ENCODE measurements at places on chromosomes 6 and 20. TPM values are rescaled to one million over a fixed set of nuclear protein-coding genes. Genes with fewer than 3 reads are reported as not detected.

Gene MYMX
- 2.2 TPM for total RNA-seq

Gene MEI4
- not detected for total RNA-seq

Gene HLA-A
- total RNA-seq, result 625 TPM

Gene NOX3
- total RNA-seq, result not detected

Gene SLC35F1
- not detected for total RNA-seq

Gene PRKN
- total RNA-seq, result 0.93 TPM

Gene MOG
- not detected for total RNA-seq

Gene CDSN
- not detected for total RNA-seq

Gene KIF25
- not detected for total RNA-seq

Gene SLC12A5
- 2.2 TPM for total RNA-seq

Gene TUBB1
- not detected for total RNA-seq

Gene MTFR2
- total RNA-seq, result 6.4 TPM

Gene TXLNB
- 0.73 TPM for total RNA-seq

Gene MAP1LC3A
- total RNA-seq, result 97.0 TPM

Gene NRN1
- total RNA-seq, result 34.5 TPM

Gene C4A
- total RNA-seq, result 1.8 TPM

Gene SLA2
- total RNA-seq, result not detected

Gene GPLD1
- not detected for total RNA-seq

Gene PACSIN1
- total RNA-seq, result not detected

Gene BMP2
- total RNA-seq, result 26.9 TPM

Gene PPIL1
- 33.3 TPM for total RNA-seq

Gene CLVS2
- not detected for total RNA-seq

Gene PPP1R3G
- total RNA-seq, result 1.4 TPM

Gene WDR27
- total RNA-seq, result 70.6 TPM

Gene RGS19
- total RNA-seq, result 32.6 TPM

Gene MYBL2
- total RNA-seq, result 21.4 TPM

Gene NSFL1C
- total RNA-seq, result 74.2 TPM

Gene MRAP2
- 0.23 TPM for total RNA-seq

Gene SYNDIG1
- total RNA-seq, result not detected

Gene RBM24
- 5.5 TPM for total RNA-seq

Gene ARMH2
- not detected for total RNA-seq

Gene AIF1
- not detected for total RNA-seq

Gene KIAA1755
- 6.0 TPM for total RNA-seq

Gene AIG1
- total RNA-seq, result 27.1 TPM

Gene POM121L2
- not detected for total RNA-seq

Gene SNAP25
- total RNA-seq, result 0.34 TPM

Gene CAGE1
- not detected for total RNA-seq

Gene UNC93A
- total RNA-seq, result not detected

Gene PGC
- total RNA-seq, result not detected

Gene CEP57L1
- 17.3 TPM for total RNA-seq

Gene GSTA2
- total RNA-seq, result not detected

Gene LAMA2
- 0.58 TPM for total RNA-seq

Gene BIRC7
- 0.12 TPM for total RNA-seq

Gene AVP
- total RNA-seq, result not detected

Gene ZC2HC1B
- total RNA-seq, result not detected

Gene FBXL4
- 11.2 TPM for total RNA-seq

Gene BMP7
- total RNA-seq, result 3.6 TPM

Gene ZBTB12
- total RNA-seq, result 1.7 TPM

Gene BCL2L1
- total RNA-seq, result 143 TPM

Gene ASIP
- not detected for total RNA-seq

Gene ZNF343
- 5.5 TPM for total RNA-seq

Gene USP49
- 4.1 TPM for total RNA-seq

Gene MTO1
- 17.7 TPM for total RNA-seq

Gene JPH2
- total RNA-seq, result 0.58 TPM

Gene HSD17B8
- 4.0 TPM for total RNA-seq

Data from glomerular endothelial cell (primary cell).